ENCODE measurements at places on chromosomes 12 and 14.

GRCh38 chr14:95918466-95918865, 41.8 kb downstream of the TUNAR start:
- H3K27me3 ChIP-seq: no peaks in the 10 kb centered on the region
- H3K4me3 ChIP-seq: no peak overlapping the region
- no peak overlapping the region for H3K27ac ChIP-seq
- no peaks in the 10 kb centered on the region for H3K36me3 ChIP-seq
- DNase-seq: no peak
- no peaks in the 10 kb centered on the region for H3K4me1 ChIP-seq

- DNase-seq: no peak
- H3K36me3 ChIP-seq: peaks cover 5% of the 10 kb centered on the region
- no peaks in the 10 kb centered on the region for H3K27me3 ChIP-seq
- H3K27ac ChIP-seq: peak overlapping the region; percentile 59
Measured at GRCh38 chr12:113246478-113247122, 25.3 kb downstream of the TPCN1 start.

GRCh38 chr12:7219599-7220243, 30.2 kb downstream of the PEX5 start:
- no peaks in the 10 kb centered on the region for H3K4me1 ChIP-seq
- no peak overlapping the region for H3K27ac ChIP-seq
- H3K4me3 ChIP-seq: no peak overlapping the region
- DNase-seq: peak; percentile 69

GRCh38 chr12:26425587-26426260, 230.4 kb downstream of the SSPN start:
- H3K4me1 ChIP-seq: no peaks in the 10 kb centered on the region
- H3K4me3 ChIP-seq: no peak overlapping the region
- DNase-seq: no peak
- no peak overlapping the region for H3K27ac ChIP-seq

Measured in thymus (tissue), 14 donors.